Endothelial cell of umbilical vein (primary cell): ENCODE measurements at places on chromosomes 7 and 10.
A peak's percentile ranks its signal among the peaks of the same experiment; 100 is the strongest.

DNA sequence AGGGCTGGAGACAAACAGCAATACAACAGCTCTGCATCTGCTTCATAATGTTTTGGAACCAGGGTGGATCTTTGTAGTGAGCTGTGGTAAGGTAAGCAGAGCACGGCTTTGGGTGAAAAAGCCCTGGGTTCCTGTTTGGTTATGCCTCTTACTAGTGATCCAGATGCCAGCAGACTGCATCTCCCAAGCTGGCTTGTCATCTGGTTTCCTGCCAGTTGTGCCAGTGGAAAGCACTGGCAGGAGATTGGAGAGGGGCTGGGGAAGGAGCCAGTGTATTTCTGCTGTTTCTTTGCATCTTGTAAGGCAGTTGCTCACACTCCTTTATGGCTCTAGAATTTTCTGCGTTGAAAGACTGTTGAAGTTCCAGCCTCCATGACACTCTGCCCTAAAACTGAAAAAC lies 137.6 kb downstream of the TSPAN12 start:
- DNase-seq = no peak

DNA sequence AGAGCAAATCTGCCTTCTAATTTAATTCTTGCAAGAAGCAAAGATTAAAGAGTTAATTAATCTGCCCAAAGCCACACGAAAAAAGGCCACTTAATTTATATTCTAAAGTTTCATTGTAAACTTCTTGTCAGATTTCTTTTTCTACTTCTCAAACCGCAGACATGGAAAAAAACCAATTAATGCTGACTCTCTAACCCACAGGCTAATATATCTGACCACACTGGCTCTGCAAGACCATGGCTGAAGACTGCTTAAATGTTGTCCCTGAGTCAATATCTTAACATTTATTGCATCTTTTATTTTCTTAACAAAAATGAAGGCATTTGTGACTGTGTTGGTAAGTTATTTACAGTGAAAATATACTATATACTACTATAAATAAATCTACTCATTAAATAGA lies 234.0 kb upstream of the SP8 start:
- no peak for DNase-seq

DNA sequence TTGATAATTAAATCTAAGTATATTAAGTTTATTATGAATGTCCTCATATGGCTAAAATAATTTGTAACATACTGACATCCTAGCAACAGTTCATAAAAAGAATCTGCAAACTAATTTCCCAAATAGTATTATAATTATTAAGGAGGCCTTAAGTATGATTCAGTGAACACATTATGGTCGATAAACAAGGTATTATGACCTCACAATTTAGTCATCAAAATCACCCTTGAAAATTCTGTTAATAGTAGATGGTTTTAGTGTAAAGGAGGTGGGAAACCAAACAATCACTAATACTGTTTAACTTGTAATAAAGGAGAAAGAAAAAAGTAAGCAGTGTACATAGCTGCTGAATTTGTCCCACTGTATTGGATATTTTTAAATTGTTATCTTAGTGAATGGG lies 2.1 kb downstream of the ETV1 start:
- DNase-seq = peak; percentile 26

- no peak for DNase-seq
Measured at GRCh38 chr7:91067242-91067641, 197.0 kb upstream of the FZD1 start.

DNA sequence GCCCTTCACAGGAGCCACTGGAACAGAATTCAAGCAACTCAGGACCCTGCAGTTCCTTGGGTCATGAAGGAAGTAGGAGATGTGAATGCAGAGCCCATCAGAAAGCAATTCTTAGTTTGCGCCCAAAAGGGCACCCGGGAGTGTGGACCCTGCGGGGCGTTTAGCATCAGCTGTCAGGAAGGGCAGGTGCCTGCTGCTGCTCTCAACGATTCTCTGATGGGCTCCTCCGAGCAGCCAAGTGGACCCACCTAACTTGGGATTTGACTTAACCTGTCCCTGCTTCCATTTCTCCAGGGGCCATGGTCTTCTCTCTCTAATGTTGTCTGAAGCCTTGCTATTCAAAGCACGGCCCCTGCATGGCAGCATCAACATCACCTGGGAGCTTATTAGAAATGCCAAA lies 17.1 kb downstream of the CPA5 start:
- no peak for DNase-seq
